ENCODE measurements at places on chromosomes 3 and 15.

DNA sequence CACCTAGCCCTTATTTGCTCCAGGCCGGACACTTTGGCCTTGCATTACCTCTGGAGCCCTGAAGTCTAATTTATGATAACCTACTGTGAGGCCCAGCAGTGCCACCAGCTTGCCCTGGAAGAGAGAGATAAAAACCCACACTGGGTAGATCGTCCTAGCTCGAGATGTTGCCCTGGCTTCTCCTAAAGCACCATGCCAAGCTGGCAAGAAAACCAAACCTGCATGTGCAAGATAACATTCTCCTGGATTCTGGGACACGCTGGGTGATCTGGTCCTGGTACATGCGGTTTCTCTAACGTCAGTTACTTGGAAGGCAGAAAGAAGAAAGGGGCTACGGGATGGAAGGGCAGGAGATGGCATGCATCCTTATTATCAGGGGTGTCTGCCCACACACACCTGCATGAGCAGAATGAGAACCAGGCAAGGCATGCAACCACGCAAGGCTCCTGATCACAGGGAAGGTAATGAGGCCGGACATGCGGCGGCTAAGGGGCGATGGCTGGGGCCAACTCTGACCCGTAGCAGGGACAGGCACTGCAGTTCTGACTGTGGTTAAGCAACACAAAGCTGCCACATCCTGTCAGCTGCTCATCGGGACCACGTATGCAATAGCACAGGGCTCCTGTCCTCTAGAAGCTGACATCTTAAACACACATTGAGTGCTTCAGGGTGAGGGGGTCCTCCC lies 73.0 kb downstream of the OXNAD1 start:
- H3K36me3 ChIP-seq: peaks cover 5% of the 10 kb centered on the region
- no peak for DNase-seq
- H3K27ac ChIP-seq: no peak overlapping the region
- H3K4me1 ChIP-seq: peaks cover 13% of the 10 kb centered on the region

- H3K36me3 ChIP-seq: no peaks in the 10 kb centered on the region
- peaks cover 8% of the 10 kb centered on the region for H3K4me1 ChIP-seq
- no peaks in the 10 kb centered on the region for H3K27me3 ChIP-seq
Measured at GRCh38 chr3:120364821-120365220, 15.7 kb upstream of the LRRC58 start.

GRCh38 chr15:29765898-29766527 lies 56.3 kb downstream of the TJP1 start:
- peaks cover 21% of the 10 kb centered on the region for H3K36me3 ChIP-seq
- no peaks in the 10 kb centered on the region for H3K4me1 ChIP-seq
- no peak overlapping the region for H3K4me3 ChIP-seq
- H3K27ac ChIP-seq: no peak overlapping the region
- DNase-seq: no peak

DNA sequence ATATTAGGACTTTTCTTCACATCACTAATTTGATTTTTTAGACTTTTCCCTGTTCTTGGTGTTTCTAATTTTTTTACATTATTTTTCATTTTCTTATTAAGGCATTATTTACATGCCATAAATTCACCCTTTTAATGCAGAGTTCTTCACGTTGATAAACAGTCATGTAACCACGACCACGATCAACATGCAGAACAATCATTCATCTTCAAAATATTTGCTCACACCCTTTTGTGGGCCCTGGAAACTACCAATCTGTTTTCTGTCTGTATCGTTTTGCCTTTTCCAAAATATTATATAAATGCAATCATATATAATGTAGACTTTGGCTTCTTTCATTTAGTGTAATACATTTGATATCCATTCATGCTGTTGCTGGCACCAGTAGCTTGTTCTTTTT lies 48.7 kb downstream of the ARRDC4 start:
- H3K4me1 ChIP-seq: peaks cover 2% of the 10 kb centered on the region
- no peak overlapping the region for H3K4me3 ChIP-seq
- no peaks in the 10 kb centered on the region for H3K36me3 ChIP-seq

GRCh38 chr3:120550546-120550945 lies 45.6 kb upstream of the NDUFB4 start:
- no peaks in the 10 kb centered on the region for H3K27me3 ChIP-seq
- peaks cover 3% of the 10 kb centered on the region for H3K4me1 ChIP-seq
- no peak for DNase-seq
- no peak overlapping the region for H3K27ac ChIP-seq

DNA sequence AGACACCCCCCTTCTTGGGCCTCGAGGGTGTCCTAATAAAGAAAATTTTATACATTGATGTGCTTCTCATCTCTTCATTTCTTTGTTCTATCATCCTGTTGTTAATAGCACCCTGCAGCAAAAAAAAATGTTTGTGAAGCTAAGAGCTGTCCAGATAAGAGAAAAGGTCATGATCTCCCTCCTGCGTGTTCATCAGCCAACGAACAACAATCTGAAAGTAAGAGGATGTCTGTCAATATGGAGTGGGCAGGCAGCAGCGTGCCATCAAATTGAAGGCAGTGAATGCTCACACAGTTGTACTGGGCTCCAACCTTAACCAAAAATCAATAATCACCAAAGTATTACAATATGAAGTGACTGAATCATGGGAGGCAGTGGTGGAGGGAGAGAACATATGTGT lies 418.6 kb upstream of the ONECUT1 start:
- H3K27me3 ChIP-seq: no peaks in the 10 kb centered on the region
- no peaks in the 10 kb centered on the region for H3K36me3 ChIP-seq
- H3K4me1 ChIP-seq: peaks cover 30% of the 10 kb centered on the region
- DNase-seq: no peak
- H3K27ac ChIP-seq: no peak overlapping the region
- no peak overlapping the region for H3K4me3 ChIP-seq

DNA sequence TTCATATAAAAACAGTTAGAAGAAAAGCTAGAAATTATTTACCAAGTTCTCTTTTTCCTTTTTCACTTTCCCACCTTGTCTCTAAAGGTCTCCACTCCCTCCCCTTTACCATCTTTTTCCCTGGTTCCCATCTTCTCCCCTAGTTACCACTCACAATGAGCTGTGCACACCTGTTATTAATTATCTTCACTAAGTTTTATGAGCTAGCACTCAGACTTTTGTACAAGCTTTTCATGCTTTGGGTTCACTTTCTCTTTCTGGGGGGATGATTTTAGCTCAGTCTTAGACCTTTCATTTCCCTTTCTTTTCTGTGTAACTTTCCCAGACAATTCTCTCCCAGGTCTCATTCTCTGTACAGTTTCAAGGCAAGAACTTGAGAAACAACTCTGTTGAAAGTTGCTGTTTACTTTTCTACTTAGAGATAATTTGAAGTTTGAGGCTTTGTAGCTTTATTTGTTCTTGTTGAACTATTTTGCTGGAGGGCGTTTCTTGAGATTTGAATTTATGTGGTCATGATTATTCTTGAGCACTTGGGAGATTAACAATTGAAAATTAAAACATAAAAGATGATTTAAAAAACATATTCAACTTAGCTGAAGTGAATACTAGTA lies 24.0 kb upstream of the AADAC start:
- DNase-seq: peak; percentile 4
- peaks cover 44% of the 10 kb centered on the region for H3K4me1 ChIP-seq
- no peaks in the 10 kb centered on the region for H3K27me3 ChIP-seq
- H3K36me3 ChIP-seq: no peaks in the 10 kb centered on the region

DNA sequence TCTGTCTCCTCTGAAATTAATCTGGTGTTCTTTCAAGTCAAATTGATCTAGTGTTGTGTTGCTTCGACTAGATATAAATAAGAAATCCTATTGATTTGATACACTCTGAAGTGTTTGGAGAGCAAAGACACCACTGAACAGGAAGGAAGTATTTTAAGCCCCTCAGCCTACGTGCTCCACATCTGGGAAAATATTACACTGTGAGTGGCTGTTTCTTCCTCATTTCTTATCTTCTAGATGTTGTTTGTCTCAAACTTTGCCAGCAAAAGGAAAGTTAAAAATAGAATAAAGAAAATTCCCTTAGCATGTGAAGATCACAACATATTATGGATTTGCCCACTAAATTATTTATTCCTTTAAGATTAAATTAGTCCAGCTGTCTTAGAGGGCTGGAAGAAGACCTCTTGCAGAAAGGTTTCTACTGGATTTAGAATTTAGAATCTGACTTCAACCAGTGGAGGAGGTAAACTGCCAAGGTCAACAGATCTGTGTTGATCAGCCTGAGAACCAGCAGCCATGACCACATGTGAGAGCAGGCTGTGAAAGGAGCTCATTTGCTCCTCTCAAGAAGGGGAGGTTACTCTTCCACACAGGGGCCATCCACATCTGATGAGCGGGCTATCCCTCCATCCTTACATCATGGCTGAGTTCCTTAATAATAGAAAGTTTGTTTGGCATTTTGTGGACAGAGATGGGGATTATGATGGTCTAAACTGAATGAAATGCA lies 46.3 kb upstream of the ACKR4 start:
- no peaks in the 10 kb centered on the region for H3K36me3 ChIP-seq
- H3K27ac ChIP-seq: no peak overlapping the region
- no peak overlapping the region for H3K4me3 ChIP-seq

GRCh38 chr3:66362541-66362941 lies 138.3 kb downstream of the LRIG1 start:
- no peak for DNase-seq
- no peak overlapping the region for H3K4me3 ChIP-seq
- no peak overlapping the region for H3K27ac ChIP-seq
